Foreskin keratinocyte (primary cell): ENCODE measurements at places on chromosomes 5 and 9.

DNA sequence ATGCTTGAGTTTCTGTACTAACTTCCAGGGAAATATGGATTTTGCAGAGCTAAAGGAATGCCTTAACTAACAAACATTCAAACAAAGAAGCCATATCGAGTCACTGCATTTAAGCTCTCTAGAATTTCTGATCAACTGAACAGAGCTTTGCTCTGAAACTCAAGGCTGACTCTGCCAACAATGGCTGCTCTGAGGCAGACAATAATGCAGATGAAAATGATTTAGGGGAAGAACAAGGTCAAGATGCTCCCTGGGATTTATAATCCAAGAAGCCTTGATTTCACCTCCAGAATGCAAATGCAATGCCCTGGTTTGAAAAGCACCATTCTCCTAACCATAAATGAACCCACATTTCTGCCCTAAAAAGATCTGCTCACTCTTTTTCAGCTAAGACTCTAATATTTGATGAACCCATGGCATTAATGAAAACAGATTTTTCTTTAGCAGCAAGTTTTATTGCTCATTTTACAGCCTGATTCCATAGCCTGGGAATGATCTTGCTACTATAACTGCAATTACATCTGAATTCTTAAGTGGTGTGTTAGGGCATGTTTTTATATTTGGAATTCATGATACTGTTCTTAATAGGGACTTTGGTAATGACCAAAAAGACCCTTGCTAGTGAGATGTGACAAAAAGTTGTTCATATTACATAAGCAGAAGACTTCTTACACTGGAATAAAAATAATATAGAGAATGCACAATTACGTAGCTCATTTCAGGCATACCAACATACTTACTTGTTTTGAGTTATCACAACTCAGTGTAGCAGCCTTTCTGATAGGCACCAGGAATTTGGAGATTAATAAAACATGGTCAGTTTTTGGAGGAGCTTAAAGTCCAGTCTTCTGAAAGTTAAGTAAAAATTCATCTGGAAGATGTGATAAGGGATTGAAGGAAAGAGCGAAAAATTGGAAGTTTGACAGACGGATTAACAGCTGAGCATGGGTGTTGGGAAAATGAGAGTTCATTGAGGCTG, 169.4 kb downstream of the TRPM3 start:
- no peak for DNase-seq

GRCh38 chr9:29866556-29866955, 2293.3 kb upstream of the C9orf72 start:
- DNase-seq, result no peak

DNA sequence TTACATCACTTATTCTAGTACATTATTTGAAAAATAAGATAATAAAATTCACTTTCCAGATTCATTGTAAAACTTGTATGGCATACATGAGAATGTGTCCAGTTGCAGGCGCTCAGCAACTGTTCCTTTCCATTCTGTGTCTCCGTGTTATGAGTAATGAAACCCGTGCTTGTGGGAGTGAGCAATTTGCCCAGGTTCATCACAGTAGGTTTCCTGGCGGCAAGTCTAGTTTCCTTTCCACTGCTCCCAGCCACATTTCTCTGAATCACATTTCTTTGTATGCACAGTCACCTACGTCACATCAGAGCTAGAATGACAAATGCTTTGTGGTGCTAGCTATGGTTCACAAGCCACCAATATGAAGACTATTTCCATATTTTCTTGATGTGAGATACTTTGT, 39.9 kb downstream of the MOCS2 start:
- DNase-seq, result no peak

- DNase-seq, result no peak
These were observed 29.9 kb upstream of the HMHB1 start for GRCh38 chr5:143781993-143782520.

GRCh38 chr5:36145311-36145710, 6.4 kb downstream of the LMBRD2 start:
- no peak for DNase-seq
